Occipital lobe (tissue), 3 donors: ENCODE measurements at places on chromosomes 16 and 17.

DNA sequence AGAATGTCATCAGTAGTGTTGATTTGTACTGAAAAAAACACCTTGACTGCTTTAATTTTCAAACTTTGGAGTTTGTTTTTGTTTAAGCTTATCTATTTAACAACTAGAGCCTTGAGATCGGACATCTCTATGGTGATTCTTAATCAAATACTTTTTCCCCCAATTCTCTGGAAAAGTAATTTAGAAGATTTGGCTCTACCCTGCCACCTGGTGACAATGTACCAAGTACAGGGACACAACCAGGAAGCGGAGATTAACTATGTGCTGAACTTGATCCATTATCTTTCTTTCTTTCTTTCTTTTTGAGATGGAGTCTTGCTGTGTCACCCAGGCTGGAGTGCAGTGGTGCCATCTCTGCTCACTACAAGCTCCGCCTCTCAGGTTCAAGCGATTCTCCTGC lies 30.8 kb downstream of the USP43 start:
- no peak for DNase-seq

DNA sequence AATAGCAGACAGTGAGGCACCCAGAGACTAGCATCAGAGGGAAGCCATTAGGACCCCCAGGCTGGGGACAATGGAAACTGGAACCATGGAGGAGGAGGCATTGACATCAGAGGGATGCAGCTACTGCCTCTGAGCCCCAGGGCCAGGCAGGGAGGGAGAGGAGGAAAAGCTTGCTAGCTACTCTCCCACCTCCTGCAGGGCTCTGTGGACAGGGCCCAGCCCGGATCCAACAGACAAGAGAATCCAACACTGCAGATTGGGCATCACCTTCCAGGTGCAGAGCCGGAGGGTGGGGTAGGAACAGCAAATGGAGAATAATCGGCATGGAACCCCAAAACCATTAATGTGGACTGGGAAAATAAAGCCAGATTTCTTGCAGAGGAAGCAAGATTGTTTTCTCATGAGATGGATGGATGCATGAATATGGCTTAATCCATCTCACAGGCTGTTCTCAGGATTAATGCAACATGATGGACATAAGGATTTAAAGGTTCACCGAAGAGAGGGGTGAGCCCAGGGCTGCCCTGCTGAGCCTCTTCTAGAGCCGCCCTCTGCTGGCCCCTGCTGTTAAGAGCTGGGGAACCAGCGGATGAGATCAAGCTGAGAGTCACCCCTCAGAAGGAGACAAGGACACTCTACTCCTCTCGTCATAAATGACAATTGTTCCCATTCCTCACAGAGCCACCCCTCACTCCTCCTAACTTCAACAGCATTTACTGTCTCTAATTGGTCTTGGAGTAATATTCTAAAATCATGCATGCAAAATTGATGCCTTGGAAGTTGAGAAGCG lies 48.8 kb downstream of the DNAH3 start:
- no peak for DNase-seq

GRCh38 chr16:89404561-89404960 lies 85.8 kb downstream of the ANKRD11 start:
- DNase-seq, result no peak

DNA sequence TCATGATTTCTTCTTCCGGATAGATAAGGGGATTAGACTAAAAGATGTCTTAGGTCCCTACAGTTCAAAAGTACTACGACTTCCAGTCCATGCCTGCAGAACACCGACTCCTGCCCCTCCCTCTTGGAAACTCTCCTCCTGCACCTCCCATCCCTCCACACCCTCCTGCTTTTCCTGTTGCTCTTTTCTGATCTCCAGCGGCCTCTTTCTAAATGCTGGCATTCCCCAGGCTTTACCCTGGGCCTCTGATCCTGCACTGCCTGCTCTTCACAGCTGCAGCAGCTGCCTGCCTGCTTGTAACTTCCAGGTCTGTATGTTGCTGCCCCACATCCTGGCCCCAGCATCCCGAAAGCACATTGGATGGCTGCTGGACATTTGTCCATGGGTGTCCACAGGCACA lies 154.2 kb downstream of the KCNJ12 start:
- DNase-seq, result no peak

- DNase-seq, result no peak
Measured at GRCh38 chr17:6577686-6578263, 21.4 kb upstream of the PITPNM3 start.

GRCh38 chr16:67653128-67653788 lies 6.8 kb downstream of the ACD start:
- DNase-seq, result no peak

GRCh38 chr17:68993112-68993511 lies 37.9 kb upstream of the ABCA8 start:
- DNase-seq, result no peak

DNA sequence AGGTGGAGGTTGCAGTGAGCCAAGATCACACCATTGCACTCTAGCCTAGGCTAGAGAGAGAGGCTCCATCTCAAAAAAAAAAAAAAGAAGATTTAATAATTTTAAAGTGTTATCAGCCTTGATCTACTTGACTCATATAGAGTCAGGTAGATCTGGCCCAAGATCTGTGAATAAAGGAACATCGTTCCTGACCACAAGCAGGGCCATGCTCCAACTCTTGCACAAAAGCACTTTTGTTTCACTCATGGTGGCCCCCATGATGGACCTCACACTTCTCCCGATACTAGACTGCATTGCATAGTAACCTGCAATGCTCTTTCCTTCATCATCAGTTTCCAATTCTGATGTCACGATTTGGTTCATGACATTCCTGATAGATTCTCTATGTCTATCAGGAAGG lies 5.2 kb upstream of the MYH11 start:
- DNase-seq, result no peak
